Bronchial epithelial cell (primary cell): ENCODE measurements at places on chromosomes 3 and 15.

DNA sequence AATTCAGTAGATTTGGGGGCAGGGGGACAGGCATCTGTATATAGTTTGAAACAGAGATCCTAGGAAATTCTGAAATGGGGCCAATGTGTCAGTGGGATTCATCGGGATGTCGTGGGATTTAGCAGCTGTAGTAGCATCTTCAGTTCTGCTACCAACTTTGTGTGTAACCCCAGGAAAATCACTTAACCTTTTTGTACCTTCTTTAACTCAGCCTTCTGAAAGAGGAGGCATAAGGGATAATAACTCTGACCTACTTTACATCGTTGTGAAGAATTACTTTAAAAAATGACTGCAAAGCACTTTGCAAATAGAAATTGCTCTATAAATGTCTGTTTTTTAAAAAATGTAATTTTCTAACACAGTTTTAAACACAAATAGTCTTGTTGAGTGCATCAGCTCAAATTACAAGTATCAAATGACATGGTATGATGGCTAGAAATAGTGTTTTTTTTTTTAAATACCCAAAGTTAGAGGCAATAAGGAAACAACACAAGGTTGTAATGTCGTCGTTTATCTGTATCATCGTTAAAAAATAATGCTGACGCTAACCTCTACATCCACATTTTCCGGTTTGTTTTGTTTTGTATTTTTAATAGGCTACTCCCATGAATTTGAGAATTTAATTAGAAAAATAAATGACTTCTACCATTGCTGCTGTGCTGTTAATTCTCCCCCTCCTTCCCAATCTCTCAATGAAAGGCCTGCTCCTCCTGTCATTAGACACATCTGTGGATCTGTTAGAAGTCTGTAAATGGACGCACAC, 338.5 kb downstream of the PTPRG start:
- DNase-seq: no peak

DNA sequence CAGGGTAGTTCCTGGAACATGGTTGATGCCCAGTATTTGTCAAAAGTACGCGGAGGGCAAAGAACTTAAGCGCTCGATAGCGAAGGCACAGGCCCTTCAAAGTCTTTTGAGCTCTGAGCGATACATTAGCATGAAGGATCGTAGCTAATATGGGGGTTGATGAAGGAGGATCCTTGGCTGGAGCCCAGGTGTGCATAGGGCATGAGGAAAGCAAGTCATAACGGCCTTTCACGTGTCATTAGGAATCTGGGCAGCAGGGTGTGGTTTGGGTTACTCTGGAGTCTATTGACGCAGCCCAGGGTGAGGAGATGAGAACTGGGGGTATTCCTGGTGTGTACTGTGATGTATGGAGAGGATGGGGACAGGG, 31.7 kb downstream of the SPINK8 start:
- DNase-seq: peak; percentile 70

DNA sequence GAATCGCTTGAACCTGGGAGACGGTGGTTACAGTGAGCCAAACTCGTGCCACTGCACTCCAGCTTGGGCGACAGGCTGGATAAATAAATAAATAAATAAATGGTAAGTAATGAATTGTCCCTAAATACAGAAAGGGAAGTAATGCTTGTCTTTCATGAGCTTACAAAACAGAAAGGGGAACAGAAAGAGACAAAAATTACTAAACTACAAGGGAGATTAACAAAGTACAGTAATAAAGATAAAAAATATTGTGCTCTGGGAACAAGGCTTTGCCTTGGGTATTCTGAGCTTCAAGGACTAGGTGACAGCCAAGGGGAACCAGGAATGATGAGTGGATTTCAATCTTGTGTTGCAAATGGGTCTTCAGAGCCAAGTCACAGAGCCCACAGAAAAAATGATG, 9.2 kb upstream of the HLTF start:
- no peak for DNase-seq

DNA sequence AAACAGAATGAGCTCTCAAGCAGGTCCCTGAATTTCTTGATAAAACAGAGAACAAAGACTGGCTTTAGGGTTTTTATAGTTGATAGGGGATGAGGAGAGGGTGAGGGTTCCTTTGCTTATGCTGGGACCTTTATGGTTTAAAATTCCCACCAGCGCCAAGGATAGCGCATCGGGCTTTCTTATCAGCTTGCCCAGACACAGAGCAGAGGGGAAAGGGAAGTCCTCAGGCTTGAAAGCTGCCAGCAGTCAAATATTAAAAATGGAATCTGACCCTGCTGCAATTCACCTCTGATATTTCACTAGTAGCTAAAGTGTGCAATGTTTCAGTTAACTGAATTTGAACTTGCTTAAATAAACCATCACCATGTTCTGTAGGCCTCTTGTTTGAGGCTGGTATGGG, 55.0 kb upstream of the EPHA3 start:
- no peak for DNase-seq

DNA sequence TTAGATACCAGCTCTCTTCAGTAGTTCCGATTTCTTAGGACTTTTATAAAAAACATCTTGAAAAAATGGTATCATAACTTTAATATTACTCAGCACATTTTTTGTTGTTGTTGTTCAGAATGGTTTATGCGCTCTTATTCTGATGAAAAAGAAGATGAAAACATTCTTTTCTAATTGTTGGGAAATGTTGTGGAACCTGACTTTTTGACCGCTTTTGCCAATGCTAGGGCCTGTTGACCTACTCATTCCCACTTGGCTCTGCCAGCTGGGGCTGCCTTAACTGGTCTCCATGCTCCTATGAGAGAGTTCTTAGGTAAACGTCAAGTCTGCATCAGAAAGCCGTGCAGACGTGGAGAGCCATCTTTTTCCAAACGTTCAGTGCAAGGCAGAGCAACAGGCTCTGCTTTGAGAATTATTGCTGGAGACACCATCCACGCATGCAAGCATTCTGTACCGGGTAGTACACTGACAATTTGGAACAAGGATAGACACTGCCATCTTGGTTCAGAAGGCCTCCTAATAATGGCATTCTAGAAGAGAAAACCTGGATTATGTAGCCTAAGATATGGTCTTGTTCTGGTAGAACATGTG, 176.8 kb downstream of the GHSR start:
- no peak for DNase-seq

GRCh38 chr3:55297706-55298105, 189.4 kb downstream of the WNT5A start:
- DNase-seq: no peak

GRCh38 chr3:88151358-88151757, 1.6 kb downstream of the C3orf38 start:
- DNase-seq: peak; percentile 12

DNA sequence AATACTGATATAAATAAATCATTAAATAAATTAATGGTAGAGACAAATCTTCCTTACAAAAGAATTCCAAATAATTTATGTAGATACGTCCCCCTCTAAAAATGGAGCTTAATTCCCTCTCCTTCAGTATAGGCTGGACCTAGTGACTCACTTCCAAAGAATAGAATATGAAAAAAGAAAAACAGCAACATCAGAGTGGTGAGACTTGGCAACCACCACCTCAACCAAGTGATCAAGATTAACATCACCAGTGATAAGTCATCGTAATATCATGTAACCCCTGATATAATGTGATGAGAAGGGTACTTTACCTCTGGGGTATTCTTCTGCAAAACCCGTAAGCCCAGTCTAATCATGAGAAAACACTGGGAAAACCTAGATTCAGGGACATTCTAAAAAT, 13.4 kb downstream of the GOLGB1 start:
- peak; percentile 46 for DNase-seq

DNA sequence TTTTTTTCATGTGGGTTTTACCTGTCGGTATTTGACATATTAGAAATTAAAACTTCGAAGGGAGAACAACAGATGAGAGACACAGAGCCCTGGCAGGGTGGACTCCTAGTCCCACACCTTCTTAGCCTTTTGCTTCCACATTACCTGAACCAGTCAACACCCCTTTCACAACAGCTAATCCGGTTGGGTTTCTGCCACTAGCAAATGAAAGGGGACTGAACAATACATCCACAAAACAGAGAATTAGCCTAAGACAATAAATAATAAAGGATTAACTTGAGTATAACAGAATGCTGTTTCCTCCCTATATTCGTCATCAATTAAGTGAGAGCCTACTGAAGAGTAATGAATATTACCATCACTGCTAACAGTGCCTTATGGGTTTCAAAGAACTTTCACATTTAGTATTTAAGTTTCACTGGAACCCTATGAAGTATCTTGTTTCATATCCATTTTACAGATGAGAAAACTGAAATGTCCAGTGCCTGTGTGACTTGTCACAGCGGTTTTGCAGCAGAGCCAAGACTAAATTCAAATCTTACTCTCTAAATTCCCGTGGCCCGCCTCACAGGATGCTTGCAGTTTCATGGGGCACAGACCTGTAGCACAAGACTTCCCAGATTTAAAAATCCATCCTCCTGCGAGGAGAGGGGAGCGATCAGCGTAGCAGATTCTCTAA, 1.0 kb upstream of the RAB8B start:
- DNase-seq: no peak

DNA sequence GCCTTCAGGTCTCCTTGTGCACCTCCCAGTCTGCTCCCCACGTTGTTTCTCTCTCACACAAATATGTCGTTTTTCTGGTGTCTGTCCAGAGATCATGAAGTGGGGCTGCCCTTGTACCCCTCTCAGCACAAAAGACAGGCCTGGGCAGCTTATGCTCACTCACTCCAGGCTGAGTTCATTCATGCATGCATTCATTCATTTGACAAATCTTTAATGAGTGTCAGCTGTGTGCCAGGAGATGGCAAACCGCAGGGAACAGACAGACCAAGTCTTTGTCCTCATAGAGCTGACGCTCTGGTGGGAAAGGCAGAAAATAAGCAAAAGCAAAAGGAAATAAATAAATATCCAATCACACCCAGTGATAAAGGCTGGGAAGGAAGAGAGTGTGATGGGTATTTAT, 7.6 kb upstream of the TRH start:
- DNase-seq: no peak

DNA sequence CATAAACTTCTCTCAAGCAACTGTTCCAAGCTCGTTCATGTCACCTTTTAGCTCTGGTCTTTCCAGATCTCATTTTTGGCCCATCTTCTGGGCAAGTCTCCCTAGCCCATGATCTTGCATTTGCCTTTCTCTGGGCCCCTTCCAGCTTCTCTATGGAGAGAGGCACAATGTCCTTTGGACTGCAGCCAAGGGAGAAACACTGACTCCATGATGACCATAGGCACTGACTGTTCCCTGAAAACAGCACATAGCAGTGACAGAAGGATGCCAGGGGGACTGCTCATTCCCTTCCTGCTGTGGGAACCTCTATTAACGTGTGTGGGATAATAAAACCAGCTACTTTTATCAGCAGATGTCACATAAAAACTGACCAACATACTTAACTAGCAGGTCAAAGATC, 60.3 kb downstream of the STRIT1 start:
- peak; percentile 62 for DNase-seq

DNA sequence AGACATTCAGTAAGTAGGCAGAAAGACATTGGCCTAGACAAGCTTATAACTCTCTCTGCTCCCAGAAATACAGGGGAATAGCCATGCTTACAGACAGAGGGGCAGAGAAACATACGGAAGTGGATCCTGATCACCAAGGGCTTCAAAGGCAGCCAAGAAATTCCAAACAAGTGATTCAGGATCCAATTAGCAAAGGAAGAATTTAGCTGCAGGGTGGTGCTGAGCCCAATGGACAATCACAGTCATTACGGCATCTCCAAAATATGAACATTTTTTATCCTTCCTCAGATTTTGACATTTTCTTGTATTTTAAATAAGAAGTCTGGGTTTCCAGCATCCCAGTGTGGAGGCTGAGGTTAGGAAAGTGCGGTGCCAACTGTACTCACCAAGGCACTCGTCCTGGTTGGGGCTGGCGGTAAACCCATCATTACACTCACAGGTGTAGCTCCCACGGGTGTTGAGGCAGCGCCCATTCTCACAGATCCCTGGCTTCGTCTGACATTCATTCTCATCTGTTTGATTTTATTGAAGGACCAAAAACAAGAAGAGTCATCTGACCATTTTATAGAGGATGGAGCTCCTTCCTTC, 96.8 kb downstream of the DUT start:
- DNase-seq: no peak

GRCh38 chr3:149781211-149781610, 11.1 kb downstream of the ANKUB1 start:
- no peak for DNase-seq

DNA sequence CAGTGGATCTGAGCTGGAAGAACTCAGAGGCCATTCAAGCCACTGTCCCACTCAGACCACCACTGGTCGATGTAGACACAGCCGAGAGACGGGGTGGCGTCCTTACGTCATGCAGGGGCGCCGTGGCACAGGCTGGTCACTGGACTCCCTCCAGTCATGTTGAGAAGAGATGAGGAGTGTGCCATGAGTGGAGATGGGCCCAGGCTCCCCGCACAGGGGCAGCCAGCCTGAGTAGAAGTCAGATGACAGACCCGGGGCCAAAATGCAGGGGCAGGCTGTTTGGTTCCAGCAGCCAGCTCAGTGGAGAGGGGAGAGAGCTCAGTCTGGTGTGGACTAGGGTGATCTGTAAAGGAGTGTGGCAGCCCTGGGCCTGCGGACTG, 33.4 kb upstream of the KIF23 start:
- DNase-seq: no peak
